ENCODE measurements at places on chromosomes 16 and 17.
A peak's percentile ranks its signal among the peaks of the same experiment; 100 is the strongest.

DNA sequence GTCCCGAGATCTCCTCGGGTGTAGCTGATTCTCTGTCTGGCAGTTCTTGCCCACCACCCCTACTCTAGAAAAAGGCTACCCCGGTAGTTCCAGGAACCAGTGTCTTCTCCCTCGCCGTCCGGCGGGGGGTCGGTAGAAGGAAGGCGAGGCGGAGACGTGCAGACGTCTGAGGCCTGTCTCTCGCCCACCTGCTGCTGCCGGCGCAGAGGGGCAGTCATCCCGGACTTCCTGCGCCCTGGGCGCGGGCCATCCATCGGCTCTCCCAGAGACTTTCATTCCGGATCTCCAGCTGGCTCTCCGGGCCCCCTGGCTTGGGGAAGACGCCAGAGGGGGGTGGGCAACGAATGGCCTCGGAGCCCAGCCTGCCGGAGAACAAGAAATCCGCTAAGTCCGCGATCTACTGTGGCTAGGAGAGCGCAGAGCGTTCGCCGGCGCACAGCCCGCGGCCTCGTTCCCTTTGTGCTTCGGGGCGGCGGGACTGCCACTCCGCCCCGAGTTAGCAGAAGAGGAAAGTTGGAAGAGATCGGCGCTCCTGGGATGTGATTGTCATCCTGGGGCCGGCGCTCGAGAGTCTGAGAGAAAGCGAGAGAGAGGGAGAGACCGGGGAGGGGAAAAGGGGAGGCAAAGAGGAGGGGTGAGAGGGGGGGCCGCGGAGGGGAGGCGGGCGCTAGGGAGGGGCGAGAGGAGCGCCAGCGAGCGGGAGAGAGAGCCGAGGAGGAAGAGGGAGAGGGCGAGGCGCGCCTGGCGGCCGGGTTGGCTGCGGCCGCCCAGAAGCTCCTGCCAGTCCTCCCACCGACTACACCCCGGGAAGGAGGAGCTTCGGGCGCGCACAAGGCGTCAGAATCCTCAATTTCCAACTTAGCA, at the start of gene IRX5:
IRX5 (plus strand) TSS at position 861 of the 864 bp plus-strand sequence. CDS start 334 bp downstream, outside the sequence.
- peak; percentile 100 for DNase-seq

DNA sequence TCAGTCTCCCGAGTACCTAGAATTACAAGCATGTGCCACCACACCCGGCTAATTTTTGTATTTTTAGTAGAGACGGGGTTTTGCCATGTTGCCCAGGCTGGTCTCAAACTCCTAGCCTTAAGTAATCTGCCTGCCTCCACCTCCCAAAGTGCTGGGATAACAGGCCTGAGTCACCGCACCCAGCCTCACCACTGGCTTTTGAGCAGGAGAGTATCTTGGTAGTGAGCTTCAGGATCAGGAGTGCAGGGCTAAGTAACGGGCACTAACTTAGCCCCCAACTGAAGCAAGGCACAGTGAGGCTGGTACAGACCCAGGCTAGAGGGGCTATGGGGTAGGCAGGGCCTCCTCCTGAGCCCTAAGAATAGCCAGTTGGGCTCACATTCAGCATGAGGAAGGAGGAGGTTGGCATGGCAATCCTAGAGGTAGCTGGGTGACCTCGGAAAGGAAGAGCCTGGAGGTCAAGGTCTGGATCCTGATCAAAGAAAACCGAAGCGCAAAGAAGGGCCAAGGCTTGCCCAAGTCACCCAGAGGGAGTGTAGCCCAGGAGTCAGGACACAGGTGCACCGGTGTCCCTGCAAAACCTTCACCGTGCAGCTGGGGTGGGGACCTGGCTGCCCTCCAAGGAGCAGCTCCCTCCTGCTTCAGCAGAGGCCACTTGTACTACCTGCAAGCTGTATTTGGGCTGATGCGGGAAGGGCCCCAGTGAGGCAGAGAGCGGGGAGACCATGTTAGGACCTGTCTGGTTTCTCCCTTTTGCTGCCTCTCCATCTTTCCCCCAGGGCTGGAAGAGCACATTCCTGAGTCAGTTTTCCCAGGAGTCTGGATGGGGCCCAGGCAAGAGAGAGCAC, 1.3 kb upstream of the ADGRG5 start:
- DNase-seq, result no peak

DNA sequence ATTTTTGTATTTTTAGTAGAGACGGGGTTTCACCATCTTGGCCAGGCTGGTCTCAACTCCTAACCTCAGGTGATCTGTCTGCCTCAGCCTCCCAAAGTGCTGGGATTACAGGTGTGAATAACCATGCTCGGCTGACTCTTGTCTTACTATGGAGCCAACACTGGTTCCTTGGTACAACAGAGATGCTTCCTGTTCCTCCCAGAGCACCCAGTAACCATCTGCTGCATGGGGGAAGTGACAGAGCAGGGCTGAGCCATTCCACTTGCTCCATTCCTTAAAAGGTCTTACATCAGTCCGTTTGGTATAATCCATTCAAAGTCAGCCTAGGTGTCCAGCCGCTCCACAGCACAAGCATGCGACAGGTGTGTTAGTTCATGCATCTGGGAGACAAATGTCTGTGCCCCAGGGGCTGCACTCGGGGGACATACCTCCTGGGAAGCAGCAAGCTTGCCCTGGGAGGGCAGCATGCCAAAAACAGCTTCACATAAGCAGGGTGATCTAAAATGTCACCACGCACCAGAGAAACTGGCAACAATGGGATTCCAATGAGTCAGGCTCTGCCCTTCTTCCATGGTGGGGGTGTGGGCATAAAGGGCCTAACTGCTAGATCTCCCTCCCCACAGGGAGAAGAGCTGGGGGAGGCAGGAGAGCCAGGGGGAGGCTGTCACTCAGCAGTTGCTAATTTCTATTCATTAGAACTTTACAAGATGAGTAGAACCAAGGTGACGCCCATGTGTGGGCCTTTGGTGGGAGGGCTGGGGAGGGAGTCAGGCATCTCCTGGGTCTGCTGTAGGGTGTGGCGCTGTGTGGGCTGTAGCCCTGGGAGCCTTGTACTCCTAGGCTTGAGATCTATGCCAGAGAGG, 35.5 kb downstream of the PIPOX start:
- DNase-seq, result peak; percentile 39

GRCh38 chr16:24845726-24846547, at the start of gene SLC5A11:
Gene SLC5A11 (plus strand): TSS chr16:24845963. CDS start chr16:24858644, 12,681 bp downstream.
- DNase-seq, result no peak

Measured in MG63 (cell line).